ENCODE measurements at places on chromosomes 2 and 18.

- no peak for DNase-seq
Observed at GRCh38 chr2:207448006-207448405, 81.8 kb upstream of the CREB1 start.

- no peak for DNase-seq
Observed at GRCh38 chr18:77118256-77119090, 14.1 kb downstream of the MBP start.

- DNase-seq: no peak
Observed at GRCh38 chr2:20343128-20343527, 7.5 kb downstream of the PUM2 start.

GRCh38 chr18:23230686-23231085, 95.4 kb downstream of the CABLES1 start:
- DNase-seq: no peak

GRCh38 chr2:237592425-237592980, 2.0 kb upstream of the RAB17 start:
- no peak for DNase-seq

DNA sequence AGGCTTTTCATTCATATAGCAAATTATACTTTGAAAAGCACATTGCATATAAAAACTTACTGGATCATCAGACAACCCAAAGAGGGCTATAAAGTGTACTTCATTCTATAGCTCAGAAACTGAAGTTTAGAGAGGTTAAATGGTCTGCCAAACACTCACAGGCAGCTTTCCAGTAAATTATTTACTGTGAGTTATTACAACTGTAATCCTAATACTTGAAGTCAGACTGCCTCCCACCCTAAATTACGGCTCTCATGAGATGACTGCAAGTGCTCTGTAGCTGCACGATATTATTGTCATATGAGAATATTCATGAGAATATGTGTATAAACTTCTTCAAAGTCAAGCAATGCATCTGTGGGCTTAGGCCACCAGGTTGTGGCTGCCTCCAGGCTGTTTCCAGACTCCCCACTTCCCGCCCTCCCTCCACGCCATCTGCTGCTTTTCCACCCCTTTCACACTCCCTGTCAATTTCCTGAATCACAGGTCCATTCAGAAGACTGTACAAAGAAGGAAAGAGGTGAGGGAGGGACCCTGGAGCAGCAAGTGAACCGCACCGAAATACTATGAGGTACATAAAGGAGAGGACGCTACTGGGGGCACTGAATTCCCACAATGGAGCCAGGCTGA, 111.1 kb upstream of the SPOPL start:
- no peak for DNase-seq

GRCh38 chr2:37566517-37566981, 104.9 kb downstream of the CDC42EP3 start:
- DNase-seq: no peak

DNA sequence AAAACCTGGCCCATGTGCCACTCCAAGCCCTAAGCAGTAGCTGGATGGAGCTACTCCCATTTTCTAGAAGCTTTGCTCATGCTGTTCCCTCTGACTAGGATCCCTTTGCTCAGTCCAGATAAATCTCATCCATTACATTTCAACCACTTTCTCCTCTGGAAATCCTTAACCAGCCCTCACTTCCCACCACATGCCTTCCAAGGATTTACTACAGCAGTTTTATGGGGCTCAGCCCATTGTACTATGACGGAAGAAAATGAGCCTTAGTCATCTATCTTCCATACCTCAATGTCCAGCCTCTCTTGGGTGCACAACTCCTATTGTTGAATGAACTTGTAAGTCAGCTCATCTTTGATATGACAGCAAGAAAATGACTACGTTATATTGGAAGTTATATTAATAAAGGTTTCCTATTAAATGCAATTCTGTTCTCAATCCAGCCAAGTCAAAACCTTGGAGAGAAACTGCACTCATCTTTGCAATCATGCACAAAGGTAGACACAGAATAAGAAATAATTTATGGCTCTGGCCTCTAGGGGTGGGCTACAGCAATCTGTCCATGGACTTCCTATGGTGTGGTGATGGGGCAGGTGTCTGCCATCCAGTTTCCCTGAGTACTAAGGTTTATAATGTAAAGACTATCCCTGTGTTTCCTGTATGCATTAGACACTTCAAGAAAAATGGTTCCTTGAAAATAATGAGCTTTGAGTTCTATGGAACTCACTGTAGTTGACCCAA, 3.4 kb downstream of the B4GALT6 start:
- DNase-seq: no peak

- DNase-seq: no peak
Observed at GRCh38 chr2:174600349-174600748, 2.7 kb upstream of the WIPF1 start.

- DNase-seq: no peak
Observed at GRCh38 chr2:206408323-206409320, 34.7 kb upstream of the ADAM23 start.

DNA sequence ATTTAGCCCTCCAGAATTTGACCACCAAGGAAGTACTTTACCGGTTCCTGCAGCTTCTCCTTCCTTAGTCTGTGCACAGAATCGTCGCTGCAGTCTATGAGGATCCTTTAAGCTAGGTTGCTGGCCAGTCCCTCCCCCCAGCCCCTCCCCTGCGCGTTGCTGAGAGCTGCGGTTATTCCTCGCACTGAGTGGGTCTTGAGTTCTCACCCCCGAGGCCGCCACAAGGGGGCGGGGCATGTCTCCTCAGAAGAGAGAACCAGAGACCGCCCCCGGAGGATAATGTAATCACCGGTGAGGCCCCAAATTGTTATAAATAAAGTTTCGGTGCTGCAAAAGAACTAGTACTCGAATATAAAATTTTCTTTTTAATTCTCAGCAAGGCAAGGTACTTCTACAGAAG, 1184.9 kb upstream of the CDH2 start:
- no peak for DNase-seq

DNA sequence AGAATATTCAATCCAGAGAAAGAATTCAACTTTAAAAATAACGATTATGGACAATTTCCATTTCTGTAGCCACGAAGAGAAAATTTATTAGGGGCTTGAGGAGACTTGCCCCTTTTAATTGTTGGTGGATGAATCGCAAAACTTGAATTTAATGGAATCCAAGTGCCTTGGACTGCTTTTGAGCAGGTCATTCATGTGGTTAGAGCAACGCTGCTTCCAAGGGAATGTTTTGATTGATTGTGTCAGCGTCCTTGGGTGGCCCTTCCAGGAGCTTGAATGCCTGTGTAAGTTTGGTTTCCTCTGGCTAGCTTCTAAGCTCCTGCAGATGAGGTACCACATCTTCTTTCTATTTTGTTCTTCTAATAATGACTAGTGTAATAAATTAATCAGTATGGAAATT, 213.4 kb downstream of the LTBP1 start:
- no peak for DNase-seq

Measured in activated CD4-positive, CD25-positive, alpha-beta regulatory T cell (primary cell).